ENCODE measurements at places on chromosomes 16 and 17.

DNA sequence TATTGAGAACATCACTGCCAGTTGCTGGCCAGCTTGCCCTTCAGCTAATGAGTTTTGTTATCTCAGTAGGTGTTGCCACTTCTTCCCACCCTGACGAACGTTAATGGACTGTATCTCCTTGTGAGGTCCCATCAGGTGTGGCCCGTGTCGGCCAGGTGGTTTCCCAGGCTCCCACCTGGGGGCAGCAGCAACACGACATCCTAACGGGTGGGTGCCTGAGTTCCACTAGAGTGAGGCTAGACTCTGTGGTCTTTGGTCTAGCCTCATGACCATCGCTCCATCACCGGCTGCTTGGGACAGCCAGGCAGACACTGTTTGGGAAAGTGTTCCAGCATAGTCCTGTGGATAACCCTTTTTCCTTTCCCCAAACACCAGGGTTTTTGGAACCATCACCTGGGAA is 45.6 kb upstream of the LCMT1 start:
- DNase-seq = no peak

- DNase-seq = no peak
Measured at GRCh38 chr17:37239690-37240334, 136.0 kb upstream of the C17orf78 start.

GRCh38 chr16:21060027-21060510 is 90.6 kb downstream of the DNAH3 start:
- no peak for DNase-seq

DNA sequence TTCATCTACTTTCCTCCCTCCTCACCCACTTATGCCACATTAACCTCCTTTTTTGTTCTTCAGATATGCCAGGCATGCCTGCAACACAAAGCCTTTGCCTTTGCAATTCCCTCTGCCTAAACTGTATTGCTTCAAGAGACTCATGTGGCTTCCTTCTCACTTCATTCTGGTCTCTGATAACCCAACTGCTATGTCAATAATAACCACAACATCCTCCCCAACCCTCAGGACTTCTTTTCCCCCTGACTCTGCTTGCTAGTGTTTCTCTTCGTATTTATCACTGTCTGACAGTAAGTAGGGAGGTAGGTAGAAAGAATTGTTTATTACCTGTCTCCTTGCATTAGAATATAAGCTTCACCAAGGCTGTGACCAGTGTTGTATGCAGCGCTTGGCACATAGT is 22.4 kb downstream of the RBL2 start:
- DNase-seq = no peak

- DNase-seq = no peak
Measured at GRCh38 chr17:11889266-11889665, 108.0 kb downstream of the ZNF18 start.

DNA sequence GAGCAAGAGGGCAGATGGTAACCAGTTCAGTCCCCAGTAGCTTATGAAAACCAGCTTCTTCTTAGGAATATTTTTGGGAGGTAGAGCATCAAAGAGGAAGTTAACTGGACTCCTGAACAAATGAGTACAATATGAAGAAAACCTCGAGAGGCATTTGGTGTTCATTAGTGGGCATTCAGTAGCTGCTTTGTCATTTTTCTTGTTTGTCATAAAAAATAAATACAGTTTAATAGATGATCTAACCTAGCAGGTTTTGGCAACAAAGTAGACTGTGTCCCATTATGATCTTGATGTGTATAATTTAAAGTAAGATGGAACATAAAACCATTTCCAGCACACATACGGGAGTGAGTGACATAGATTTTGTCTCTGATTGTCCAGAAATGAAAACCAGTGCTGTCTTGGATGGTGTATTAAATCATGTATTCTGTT is 173.1 kb downstream of the HS3ST3A1 start:
- no peak for DNase-seq

DNA sequence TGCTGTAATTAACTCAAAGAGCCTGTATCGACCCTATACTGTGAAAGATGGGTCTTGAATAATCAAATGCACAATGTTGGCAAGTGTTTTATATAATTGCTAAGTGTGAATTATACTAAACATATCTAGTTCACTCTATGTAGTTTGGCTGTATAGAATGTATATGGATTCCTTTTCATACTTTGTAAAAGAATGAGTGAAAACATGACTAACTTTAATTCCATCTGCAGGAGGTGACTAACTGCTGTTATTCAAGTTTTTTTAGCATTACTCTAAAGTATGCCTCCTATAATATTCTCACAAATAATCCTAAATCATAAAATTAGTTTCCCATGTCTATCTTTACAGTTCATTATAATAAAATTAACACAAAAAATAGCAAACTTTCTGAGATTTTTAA is 394.0 kb upstream of the MON1B start:
- DNase-seq = no peak

GRCh38 chr16:735982-736453 is 4.8 kb downstream of the CIAO3 start:
- no peak for DNase-seq

DNA sequence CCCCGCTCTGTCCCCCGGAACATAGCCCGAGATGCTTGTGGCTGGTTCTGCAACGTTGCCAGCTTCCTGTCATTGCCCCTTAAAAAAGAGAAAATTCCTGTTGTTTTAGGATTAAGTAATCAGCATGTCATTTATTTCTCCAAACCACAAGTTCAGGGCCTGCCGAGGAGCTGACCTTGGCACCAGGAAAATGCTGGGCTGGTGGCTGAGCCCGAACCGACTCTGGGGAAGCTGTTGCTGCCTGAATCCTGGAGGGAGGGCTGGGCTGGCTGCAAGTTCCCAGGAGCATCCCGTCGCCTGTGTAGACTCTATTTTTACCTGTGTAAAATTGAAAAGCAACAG is 130.9 kb upstream of the FOXF1 start:
- no peak for DNase-seq

GRCh38 chr16:67404740-67405226 is 11.5 kb upstream of the TPPP3 start:
- DNase-seq = no peak

DNA sequence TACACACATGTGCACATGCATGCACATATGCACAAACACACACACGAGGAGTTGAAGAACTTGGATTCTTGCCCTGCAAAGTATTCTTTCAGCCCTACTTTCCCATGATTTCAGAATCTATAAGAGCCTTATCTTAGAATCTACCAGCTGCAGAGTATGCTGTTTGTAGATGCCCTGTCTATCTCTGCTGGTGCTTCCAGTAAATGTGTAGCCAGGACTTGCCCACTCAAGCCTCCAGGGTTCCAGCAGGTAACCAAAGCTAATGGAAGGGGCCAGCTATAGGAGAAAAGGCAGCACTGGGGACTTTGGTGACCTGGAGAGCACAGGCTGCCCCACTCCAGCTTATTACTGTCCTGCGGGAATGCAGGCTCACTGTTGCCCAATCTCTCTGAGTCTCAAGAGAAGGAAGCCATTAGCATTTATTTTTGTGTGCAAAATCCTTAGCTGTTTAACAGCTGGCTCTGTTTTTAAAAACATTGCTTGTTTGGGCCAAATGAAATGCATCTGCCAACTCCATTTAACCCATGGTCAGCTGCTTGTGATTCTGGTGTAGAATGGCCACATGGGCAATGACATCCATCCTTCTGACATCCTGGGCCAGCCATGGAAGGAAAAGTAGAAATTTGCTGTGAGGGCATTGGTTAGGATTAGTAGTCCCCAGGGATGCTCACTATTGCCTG is 28.6 kb upstream of the XYLT1 start:
- no peak for DNase-seq

- DNase-seq = no peak
Measured at GRCh38 chr17:66493283-66494019, 191.0 kb downstream of the PRKCA start.

DNA sequence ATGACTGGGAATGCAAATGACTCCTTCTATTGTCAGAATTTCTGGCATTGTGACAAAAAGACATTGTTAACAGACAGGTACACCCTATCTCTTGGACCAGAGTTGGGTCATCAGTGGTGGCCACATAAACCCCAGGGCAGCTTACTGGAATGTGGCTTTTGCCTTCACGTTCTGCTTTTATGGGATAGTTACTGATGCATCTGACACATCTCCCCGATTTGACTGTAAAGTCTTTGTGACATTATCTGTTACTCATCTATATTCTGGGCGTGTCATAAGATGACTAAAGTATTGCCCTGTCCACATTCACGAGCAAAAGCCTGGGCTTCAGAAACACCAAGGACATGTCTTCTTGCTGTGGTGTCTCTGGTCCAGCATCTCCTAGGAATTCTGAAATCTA is 18.7 kb upstream of the AQP8 start:
- no peak for DNase-seq

- no peak for DNase-seq
Measured at GRCh38 chr17:17445296-17445924, 31.4 kb upstream of the MED9 start.

GRCh38 chr17:9009737-9010136 is 11.6 kb upstream of the NTN1 start:
- no peak for DNase-seq

- no peak for DNase-seq
Measured at GRCh38 chr16:11088074-11088730, 143.8 kb downstream of the CLEC16A start.

Data from activated CD4-positive, CD25-positive, alpha-beta regulatory T cell (primary cell).